ENCODE measurements at places on chromosomes 11 and 22.

- DNase-seq = no peak
Observed at GRCh38 chr22:46259374-46259773, 3.8 kb downstream of the PKDREJ start.

GRCh38 chr11:32168924-32169323 is 78.0 kb downstream of the RCN1 start:
- no peak for DNase-seq

DNA sequence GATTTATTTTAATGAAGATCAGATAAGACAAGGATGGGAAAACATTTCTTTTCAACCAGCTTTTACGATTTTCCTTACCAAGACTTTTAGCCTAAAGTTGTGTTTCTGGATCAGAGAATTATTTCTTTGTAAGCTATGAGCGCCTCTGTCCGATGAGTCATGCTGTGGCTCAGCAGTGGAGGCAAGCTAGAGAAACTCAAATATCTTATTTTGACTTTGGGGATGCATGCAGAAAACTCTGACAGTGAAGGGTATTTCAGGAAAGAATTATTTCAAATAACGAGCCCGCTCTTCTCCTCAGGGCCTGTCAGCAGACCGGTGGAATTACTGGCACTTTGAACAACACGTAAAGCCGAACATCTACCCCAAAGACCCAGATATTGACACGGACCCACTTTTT is 77.9 kb upstream of the OR5AK2 start:
- no peak for DNase-seq

- DNase-seq = peak; percentile 20
Observed at GRCh38 chr11:46247659-46248058, 29.8 kb upstream of the CREB3L1 start.

- no peak for DNase-seq
Observed at GRCh38 chr11:76748948-76749347, 34.2 kb upstream of the TSKU start.

DNA sequence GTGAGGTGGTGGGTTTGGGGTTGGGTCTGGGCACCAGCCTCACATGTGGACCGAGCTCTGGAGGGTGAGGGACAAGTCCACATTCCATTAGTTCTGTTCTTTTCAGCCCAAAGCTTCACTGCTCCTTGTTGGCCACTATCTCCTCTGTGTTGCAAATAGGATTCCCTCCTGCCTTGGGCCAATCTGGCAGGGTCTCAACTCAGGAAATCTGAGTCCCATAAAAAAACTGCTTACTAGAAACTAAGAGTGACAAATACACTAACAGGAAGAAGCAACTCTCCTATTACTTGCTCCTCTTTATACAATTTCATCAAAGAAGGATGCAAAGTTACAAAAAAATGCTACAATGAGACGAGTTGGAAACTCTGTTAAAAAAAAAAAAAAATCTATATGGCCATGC is 66.2 kb upstream of the CSNK1E start:
- DNase-seq = no peak

DNA sequence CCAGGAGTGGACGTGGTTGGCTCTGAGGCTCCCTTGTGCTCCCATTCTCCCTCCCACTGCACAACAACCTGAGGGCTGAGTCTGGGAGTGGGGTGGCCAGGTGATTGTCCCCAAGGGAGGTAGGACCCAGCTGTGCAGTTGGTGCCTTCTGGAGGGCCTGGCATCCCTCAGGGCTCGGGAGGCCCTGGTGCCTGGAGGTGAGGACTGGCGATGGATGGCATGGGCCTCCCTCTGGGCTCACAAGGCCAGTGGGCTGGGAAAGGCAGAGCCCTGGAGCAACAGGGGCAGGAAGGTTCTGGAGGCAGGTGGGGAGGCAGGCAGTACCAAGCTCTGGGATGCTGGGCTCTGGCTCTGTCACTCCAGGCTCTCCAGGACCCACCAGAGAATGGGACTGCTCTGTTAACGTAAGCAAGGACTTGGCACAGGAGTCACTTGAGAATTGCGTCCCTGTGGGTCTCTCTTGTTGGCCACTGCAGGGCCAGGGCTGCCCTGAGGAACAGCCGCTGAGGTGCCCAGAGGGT is 114.2 kb downstream of the KCNQ1OT1 start:
- DNase-seq = no peak

DNA sequence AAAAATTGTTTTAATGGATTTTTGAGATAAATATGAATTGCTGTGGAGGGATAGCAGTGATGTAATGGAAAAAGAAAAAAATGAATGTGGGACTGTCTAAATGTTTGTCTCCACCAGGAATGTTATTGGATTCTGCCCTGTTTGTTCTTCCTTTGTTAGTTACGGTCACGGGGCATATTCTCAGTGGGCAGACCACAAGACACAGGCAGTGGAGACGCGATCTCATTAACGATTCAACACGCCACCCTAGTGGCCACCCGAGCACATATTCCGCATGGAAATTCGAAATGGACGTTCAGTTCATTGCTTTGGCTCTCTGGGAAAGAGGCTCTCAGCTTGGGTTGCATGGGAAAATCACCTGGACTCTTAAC is 151.8 kb upstream of the TTC12 start:
- no peak for DNase-seq

DNA sequence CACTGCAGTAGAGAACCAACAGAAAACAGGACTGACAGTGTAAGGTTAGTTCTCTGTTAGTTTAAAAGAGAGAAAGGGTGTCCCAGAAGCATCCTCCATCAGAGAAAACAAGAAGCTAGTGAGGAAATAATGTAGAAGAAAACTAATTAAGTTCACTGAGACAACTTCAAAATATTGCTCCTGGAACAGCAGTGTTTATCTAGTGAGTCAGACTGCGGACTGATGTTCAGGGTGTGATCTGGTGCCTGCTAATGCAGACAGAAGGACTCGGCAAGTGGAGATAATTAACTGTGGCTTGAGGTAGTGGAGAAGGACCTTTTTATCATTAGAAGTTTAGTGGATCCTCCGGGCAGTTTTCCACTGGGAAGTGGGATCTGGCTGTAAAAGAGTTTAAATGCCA is 55.4 kb downstream of the CDON start:
- DNase-seq = no peak

Measured in NAMALWA (cell line).